ENCODE measurements at places on chromosomes 7 and 10.

- no peak for DNase-seq
Observed at GRCh38 chr7:23298141-23298881, 828 bp upstream of the MALSU1 start.

DNA sequence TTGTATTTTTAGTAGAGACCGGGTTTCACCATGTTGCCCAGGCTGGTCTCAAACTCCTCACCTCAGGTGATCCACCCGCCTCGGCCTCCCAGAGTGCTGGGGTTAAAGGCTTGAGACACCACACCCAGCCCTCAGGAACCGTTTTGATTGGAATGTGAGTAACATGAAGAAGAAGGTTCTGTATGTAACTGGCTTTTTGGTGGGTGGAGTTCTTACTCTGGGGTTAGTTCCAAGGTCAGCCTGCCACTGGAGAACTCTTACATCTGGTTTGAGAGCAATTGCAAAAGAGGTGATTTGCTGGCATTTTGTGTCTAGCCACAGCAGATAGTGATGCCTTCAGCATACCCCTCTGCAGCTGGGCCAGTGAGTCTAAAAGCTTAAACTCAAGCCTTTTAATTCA, 457.8 kb upstream of the VSTM2A start:
- no peak for DNase-seq

DNA sequence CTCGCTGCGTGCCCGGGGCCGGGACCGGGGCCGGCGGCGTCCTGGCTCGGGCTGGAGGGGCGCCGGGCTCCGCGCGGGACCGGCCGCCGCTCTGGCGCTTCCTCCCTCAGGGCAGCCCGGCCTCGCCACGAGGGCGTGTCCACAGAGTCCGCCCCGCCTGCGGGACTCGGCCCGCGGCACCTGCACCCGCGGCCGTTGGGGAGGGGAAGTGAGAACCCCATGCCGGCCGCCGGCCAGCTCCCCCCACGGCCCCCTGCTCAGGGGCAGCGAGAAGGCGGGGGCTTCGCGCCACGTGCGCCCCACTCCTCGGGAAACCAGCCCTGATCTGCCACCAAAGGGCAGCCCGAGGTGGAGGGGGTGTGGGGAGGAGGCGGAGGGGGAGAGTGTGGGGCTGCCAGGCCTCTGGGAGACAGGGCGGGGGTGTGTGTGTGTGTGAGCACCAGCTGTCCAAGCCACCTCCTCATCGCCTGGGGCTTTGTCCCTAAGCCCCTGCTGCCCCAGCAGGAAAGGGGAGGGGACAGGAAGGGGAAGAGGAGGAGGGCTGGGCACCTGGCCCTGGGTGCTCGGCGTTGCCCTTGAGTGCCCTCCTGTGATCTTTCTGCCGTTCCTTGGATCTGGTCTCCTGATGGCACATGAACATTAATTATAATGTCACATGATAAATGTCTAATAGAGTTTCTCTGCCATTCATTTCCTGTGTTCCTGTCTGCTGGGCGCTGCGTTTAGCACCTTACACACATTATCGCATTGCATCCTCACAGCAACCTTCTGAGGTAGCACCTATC, at the start of gene PIK3AP1:
PIK3AP1 (minus strand) TSS at position 93 of the 785 bp plus-strand sequence. CDS start 120 bp downstream, outside the sequence.
- peak; percentile 82 for DNase-seq

DNA sequence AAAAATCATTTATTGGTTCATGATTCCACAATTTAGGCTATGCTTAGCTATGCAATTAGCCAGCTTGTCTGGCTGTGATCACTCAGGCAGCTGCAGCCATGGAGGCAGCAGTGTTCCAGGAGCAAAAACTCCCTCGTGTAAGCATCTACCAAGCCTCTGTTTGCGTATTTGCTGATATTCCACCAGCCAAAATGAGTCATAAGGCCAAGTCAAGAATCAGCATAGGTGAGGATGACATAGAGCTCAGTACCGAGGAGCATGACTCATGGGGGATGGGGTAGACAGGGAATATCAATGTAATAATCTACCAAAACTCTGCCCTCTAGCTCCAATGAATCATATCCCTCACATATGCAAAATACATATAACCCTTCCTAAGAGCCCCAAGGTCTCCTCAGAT, 63.3 kb downstream of the IMMP2L start:
- no peak for DNase-seq

DNA sequence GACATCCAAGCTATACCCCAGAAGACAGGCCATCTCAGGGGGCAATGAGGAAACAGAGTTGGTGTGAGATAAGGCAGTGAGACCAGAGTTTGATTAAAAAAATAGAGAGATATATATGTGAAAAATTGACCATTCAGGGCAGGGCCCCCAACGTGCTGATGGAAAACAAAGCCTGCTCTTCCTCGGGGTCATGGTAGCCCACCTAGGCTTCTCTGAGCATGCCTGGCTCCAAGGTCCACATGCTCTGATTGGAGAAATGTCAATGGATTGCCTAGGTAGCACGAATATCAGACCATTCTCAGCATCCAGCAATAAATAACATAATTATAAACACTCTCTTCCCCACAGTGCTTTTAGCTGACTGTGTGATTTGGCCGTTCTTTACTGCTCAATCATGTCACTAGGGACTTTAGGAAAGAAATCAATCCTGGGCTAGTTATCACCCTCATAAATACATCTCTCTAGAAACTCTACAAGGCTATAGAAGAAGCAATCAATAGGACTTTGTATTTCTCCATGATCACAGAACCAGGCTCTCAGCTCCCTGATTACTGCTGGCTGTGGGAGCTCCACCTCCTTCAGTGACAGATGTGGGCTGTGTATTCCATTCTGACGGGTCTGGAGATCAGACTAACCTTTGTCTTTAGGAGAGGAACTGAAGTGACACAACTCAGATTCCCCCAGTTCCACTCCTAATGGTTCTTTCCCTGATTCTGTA, 766.4 kb downstream of the GRID1 start:
- DNase-seq: no peak

Measured in left lobe of liver (tissue), 2 donors.